ENCODE measurements at places on chromosomes 3 and 15.

DNA sequence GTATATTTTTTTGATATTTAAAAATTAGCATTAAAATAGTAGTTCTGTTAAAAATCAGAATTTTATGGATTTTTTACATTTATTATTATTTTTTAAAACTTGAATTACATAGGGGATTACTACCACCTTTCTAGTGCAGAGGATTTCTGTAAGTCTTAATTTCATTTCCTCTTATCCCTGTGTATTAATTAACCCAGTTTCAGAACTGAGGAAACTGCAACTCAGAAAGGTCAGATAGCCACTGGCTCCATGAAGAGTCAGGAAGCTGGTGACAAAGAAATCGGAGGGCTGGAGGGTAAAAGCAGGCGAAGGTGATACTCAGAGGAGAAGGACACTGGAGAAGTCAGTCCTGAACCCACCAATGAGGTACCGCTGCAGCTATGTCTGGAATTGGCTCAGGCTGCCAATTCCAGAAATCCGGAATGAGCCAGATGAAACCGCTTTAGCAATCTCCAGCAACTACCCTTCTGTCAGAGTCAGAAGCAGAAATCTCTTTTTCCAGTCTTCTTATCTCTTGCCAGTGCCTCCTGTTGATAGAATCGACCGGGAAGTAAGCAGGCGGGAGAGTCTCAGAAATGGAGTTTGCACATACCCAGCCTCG, 308.5 kb downstream of the SV2B start:
- no peak for DNase-seq

DNA sequence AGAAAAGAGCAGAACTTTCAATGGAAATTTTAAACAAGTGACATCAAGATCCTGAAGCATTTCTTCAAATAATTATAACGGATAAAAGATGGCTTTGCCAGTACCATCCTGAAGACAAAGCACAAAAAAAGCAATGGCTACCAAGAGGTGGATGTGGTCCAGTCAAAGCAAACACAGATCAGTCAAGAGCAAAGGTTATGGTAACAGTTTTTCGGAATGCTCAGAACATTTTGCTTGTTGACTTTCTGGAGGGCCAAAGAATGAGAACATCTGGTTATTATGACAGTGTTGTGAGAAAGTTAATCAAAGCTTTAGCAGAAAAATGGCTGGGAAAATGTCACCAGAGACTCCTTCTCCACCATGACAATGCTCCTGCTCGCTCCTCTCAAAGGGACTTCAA, 31.5 kb downstream of the FEM1B start:
- no peak for DNase-seq

- DNase-seq, result no peak
These were observed 167.6 kb downstream of the TLE3 start for GRCh38 chr15:69929905-69930630.

DNA sequence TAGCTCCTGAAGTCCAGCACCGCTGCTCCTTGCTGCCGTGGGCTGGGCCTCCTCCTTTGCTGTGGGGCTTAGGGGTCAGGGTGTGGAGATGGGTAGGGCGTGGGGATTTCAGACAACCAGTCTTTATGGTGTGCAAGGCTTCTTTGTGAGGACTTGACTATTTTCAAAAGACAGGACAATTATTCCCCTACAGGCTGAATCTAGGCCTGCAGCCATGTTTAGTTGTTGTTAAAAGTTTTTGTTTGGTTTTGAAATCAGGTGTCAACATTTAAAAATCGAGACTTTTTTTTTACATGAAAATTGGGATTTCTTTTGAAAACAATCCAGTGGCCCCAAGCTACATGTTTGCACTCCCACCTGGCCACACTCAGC, 10.6 kb downstream of the RPL32 start:
- DNase-seq, result no peak
